ENCODE measurements at places on chromosomes 13 and 19.

- no peak for DNase-seq
Observed at GRCh38 chr19:29849208-29849607, 37.4 kb downstream of the CCNE1 start.

GRCh38 chr13:25494698-25495411 lies 123.1 kb downstream of the ATP8A2 start:
- no peak for DNase-seq

- no peak for DNase-seq
Observed at GRCh38 chr19:34957830-34958751, 5.9 kb downstream of the ZNF792 start.

GRCh38 chr13:42786715-42787114 lies 5.3 kb downstream of the FAM216B start:
- DNase-seq: no peak

- no peak for DNase-seq
Observed at GRCh38 chr13:101059793-101060192, 356.5 kb downstream of the NALCN start.

GRCh38 chr13:106566641-106567473 lies 1.1 kb downstream of the ARGLU1 start:
- no peak for DNase-seq

- peak; percentile 77 for DNase-seq
Observed at GRCh38 chr13:99386911-99387788, 80.0 kb upstream of the GPR183 start.

DNA sequence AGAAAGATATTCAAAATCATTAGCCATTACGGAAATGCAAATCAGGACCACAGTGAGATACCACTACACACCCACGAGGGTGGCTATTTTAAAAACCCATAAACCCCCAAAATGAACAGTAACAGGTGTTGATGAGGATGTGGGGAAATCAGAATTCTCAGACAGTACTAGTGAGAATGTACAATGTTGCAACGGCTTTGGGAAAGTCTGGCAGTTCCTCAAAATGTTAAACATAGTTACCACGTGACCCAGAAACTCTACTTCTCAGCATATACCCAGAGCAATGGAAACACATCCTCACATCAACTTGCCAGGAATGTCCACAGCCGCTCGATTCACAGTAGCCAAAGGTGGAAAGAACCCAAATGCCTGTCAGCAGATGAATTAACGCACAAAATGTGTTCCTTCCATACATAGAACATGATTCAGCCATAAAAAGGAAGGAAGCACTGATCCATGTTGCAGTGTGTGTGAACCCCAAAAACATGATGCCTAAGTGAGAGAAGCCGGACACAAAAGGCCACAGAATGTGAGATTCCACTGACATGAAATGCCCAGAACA lies 7.0 kb downstream of the PLVAP start:
- DNase-seq: no peak

DNA sequence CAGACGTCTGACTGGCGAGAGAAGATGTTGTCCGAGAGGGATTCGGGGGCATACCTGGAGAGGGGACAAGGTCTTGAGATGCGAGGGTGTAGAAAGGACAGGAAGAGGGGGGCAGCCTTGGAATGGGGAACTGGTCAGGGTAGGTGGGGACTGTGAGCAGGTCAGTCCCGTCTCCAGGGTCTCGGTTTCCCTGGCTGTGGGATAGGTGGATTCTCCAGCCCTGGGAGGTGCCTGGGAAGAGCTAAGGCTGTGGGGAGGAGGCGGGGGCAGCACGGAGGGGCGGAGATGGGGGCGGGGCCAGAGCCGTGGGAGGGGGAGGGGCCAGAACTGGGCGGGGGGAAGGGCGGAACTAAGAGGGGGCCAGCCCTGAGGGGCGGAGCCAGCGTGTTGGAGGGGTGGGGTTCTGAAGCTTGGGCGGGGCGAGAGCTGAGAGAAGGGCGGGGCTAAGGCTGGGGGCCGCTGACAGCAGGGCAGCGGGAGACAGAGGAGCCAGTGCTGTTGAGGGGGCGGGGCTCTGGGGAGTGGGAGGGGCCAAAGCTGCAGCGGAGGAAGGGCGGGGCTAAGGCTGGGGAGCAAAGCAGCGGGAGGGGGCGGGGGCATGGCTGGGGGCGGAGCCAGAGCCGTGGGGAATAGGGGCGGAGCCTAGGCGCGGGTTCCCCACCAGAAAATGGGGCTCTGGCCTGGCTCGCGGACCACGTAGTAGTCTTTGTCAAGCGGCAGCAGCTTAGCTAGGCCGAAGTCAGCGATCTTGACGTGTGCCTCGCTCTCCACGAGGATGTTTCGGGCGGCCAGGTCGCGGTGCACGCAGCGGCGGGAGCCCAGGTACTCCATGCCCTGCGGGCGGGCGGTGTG lies 9.5 kb upstream of the INSL3 start:
- peak; percentile 18 for DNase-seq

DNA sequence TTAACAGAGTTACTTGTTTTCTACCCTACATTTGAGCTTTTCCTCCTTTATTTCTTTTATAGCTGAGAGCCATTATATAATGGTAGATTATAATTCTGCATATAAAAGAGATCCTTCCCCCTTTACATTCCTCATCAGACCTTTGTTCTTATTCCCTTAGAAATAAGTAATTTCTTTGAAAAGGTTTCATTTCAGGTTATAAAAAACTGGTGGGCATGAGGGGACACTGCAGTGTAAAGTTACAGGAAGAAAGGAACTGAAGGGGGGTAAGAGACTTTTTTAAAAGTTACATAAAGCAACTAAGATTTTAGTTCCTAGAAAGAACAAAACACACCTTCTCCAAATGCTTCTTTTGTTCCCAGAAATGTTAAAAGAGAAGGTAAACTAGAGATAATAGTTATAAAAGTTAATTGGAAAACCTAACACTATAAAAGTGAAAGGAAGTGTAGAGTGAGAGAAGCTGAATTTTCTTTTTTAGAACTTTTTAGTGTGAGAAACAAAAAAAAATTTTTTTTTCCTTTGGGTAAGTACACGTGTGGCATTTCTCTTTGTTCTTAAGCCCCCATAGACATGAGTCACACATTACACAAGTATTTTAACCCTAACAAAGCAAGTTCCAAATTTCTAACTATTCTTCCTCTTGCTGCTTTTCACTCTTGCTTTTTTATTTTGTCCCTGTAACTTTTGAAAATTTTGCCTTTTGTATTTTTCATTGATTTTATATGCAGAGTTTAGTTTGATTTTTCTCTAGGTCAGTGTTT lies 106.4 kb upstream of the MLNR start:
- no peak for DNase-seq

DNA sequence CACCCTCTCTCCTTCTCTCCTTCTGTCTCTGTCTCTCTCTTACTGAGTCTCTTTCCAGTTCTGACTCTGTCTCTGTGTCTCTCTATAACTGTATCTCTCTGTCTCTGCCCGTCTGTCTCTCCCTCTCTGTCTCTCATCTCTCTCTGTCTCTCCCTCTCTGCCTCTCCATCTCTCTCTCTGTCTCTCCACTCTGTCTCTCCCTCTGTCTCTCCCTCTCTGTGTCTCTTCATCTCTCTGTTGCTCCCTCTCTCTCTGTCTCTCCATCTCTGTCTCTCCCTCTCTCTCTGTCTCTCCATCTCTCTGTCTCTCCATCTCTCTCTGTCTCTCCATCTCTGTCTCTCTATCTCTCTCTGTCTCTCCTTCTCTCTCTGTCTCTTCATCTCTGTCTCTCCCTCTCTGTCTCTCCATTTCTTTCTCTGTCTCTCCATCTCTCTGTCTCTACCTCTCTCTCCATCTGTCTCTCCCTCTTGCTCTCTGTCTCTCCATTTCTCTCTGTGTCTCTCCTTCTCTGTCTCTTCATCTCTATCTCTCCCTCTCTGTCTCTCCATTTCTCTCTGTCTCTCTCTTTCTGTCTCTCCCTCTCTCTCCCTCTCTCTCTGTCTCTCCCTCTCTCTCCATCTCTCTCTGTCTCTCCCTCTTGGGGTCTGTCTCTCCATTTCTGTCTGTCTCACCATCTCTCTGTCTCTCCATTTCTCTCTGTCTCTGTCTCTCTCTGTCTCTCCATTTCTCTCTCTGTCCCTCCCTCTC lies 3.3 kb upstream of the MEIS3 start:
- DNase-seq: no peak

- DNase-seq: no peak
Observed at GRCh38 chr13:64305246-64305645, 2889.6 kb upstream of the PCDH20 start.

- DNase-seq: no peak
Observed at GRCh38 chr19:42794765-42795164, 29.3 kb upstream of the PSG8 start.

GRCh38 chr13:33303855-33304597 lies 18.5 kb upstream of the STARD13 start:
- no peak for DNase-seq

DNA sequence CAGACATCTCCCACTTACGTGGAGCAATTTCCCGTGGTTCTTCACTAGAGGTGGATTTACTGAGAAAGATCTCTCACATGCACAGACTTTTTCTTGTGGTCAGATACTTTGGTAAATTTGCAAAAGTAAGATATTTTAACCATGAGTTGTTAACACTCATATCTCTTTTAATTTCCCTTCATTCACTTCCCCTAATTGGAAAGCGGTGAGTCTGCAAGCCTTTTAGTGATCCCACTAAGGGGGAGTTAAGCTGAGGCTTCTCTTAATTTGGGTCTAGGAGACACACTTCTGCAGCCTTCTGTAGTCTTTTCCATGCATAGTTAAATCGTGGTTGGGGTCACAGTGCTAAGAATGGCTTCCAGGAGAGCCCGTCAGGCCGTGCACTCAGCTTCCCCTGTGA lies 30.7 kb upstream of the SERPINE3 start:
- no peak for DNase-seq

GRCh38 chr13:75763512-75763911 lies 127.4 kb downstream of the LMO7 start:
- DNase-seq: no peak

DNA sequence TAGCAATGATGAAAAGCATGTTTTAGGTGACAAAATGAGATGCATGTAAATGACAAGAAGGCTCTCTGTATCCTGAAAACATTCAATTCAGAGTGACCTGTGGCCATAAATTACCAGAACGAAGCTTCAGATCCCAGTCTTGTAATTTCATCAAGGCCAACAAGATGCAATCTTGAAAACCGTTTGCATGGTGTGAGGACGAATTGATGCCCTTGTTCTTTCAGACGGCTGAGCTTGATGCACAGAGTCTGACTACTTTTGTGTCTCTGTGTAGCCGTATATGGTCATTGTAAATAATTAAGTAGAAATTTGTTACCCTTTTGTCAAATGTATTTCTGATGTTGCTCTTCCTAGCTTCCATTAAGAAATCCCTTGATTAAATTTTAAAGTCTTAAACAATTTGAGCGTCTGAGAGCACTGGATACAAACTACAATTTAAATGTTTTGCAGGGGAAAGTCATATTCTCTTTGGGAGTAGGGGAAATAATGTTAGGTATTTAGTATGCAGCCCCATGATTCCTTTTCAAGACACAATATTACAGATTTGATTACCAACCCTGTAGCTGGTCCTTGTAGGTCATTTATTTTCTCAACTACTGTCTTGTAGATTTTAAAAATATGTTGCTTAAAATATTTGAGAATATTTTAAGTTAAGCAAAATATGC lies 125.8 kb upstream of the PCDH9 start:
- no peak for DNase-seq

DNA sequence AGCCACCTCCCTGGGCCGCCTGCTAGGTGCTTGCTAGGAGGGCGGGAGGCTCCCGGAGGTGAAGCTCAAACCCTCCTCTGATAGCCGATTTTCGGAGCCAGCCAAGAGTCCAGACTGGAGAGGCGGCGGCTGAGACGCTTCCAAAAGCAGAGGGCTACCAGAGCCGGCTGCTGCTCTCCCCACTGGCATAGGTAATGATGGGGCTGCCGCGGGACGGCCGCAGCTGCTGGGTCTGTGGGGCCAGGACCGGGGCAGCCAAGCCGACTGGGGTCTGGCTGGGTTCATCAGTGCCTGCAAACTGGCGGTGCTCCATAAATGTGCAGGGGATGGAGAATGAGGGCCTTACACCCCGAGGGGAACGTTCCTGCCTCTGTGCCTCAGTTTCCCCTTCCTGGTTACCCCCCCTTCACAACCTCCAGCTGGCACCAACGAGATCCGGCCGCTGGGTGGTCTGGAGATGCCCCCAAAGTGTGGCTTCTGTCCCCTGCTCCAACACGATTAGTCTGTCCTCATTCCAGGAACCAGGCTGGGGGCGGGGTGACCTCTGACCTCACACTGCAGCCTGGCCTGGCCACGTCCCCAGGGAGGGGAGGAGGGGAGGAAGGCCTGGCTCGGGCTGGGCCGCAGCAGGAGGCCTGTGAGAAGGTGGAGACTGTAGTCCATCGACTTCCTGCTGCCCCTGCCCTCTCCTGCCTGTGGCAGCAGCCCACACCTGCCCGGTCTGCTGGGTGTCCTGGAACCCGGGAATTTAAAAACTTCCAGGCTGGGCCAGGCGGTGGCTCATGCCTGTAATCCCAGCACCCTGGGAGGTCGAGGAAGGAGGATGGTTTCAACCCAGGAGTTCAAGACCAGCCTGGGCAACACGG lies 3.8 kb upstream of the WDR18 start:
- no peak for DNase-seq

DNA sequence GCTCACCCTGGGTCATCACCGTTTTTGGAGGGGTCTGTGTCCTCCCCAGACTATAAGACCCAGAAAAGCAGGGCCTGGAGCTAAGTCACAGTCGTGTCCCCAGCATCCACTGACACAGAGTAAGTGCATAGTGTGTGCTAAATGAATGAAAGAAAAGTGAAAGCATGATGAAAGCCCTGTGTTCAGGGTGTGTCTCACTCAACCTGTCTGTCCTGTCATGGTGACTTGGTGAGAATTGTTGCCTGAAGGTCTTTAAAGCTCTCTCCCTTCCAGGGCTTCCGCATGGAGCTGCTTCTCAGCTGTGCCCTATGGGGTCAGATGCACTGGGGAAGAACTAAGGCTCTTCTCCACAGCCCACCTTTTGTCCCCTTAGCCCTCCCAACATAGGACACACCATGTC lies 20.5 kb upstream of the IGFL1 start:
- DNase-seq: peak; percentile 9

DNA sequence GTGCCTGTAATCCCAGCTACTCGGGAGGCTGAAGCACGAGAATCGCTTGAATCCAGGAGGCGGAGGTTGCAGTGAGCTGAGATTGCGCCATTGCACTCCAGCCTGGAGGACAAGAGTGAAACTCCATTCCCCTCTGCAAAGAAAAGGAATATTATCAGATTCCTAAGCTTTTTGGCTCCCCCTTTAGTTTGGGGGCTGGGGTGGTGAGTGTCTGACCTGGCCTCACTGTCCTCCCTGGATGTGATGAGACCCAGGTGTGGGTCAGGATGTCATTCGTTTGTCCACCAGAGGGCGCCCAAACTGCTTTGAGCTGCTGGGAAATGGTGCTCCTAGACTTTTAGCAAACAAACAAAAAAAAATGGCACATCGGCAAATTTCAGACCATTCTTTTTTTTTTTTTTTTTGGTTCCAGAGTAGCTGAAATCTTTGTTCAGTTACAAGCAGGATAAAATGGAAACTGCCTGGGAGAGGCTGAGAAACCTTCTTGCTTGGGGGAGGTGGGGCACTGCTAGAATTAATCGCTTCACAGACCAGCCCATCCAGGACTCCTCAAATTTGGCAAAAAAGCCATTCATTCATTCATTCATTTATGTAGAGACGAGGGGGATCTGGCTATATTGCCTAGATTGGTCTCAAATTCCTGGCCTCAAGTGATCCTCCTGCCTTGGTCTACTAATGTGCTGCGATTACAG lies 29.4 kb downstream of the SPC24 start:
- DNase-seq: peak; percentile 67

- DNase-seq: no peak
Observed at GRCh38 chr13:50065712-50066111, 50.5 kb downstream of the KCNRG start.

- DNase-seq: no peak
Observed at GRCh38 chr19:8835877-8836276, 3.7 kb downstream of the MBD3L1 start.

GRCh38 chr13:107713314-107713713 lies 502.0 kb downstream of the LIG4 start:
- DNase-seq: no peak

- no peak for DNase-seq
Observed at GRCh38 chr13:37212826-37213225, 107.4 kb upstream of the CSNK1A1L start.

Data from T-helper 2 cell (primary cell).